NCI-H460 (cell line): ENCODE measurements at places on chromosomes 12 and 14. TPM values are rescaled to one million over a fixed set of nuclear protein-coding genes. Genes with fewer than 3 reads are reported as not detected.

Gene SSPN
- 0.55 and 0.62 TPM in 2 replicates for total RNA-seq

Gene KRT71
- not detected in 2 replicates for total RNA-seq

Gene REP15
- 0.23 and 0.30 TPM in 2 replicates for total RNA-seq

Gene WNT1
- not detected in 2 replicates for total RNA-seq

Gene GARIN6
- not detected in 2 replicates for total RNA-seq
